Caco-2 (cell line): ENCODE measurements at places on chromosomes 6 and 20.

- no peak for DNase-seq
- no peaks in the 10 kb centered on the region; the same call in 1 of the 2 replicates for H3K36me3 ChIP-seq
- no peaks in the 10 kb centered on the region for H3K27me3 ChIP-seq
Observed at GRCh38 chr6:34386316-34387137, 5.9 kb downstream of the NUDT3 start.

GRCh38 chr20:2858591-2858990 is 14.7 kb upstream of the PTPRA start:
- H3K27me3 ChIP-seq, result no peaks in the 10 kb centered on the region
- no peak overlapping the region for H3K27ac ChIP-seq
- DNase-seq, result no peak
- no peaks in the 10 kb centered on the region for H3K4me1 ChIP-seq
- H3K36me3 ChIP-seq, result no peaks in the 10 kb centered on the region

GRCh38 chr6:70764706-70765105 is 97.0 kb downstream of the SMAP1 start:
- DNase-seq, result no peak
- no peak overlapping the region for H3K27ac ChIP-seq
- H3K36me3 ChIP-seq, result no peaks in the 10 kb centered on the region
- H3K4me3 ChIP-seq, result no peak overlapping the region

- no peaks in the 10 kb centered on the region for H3K36me3 ChIP-seq
- no peak overlapping the region for H3K4me3 ChIP-seq
- no peak overlapping the region for H3K27ac ChIP-seq
Observed at GRCh38 chr20:43096126-43096930, 93.4 kb downstream of the PTPRT start.

- H3K27me3 ChIP-seq, result no peaks in the 10 kb centered on the region
- H3K36me3 ChIP-seq, result peaks cover 18% of the 10 kb centered on the region
- H3K27ac ChIP-seq, result peak overlapping the region; percentile 24
- no peaks in the 10 kb centered on the region for H3K4me1 ChIP-seq
Observed at GRCh38 chr20:45951925-45952834, 17.7 kb downstream of the PCIF1 start.

GRCh38 chr6:85460921-85461797 is 11.3 kb downstream of the NT5E start:
- no peaks in the 10 kb centered on the region for H3K27me3 ChIP-seq
- DNase-seq, result no peak
- no peaks in the 10 kb centered on the region for H3K4me1 ChIP-seq
- no peak overlapping the region for H3K27ac ChIP-seq
- H3K4me3 ChIP-seq, result no peak overlapping the region

DNA sequence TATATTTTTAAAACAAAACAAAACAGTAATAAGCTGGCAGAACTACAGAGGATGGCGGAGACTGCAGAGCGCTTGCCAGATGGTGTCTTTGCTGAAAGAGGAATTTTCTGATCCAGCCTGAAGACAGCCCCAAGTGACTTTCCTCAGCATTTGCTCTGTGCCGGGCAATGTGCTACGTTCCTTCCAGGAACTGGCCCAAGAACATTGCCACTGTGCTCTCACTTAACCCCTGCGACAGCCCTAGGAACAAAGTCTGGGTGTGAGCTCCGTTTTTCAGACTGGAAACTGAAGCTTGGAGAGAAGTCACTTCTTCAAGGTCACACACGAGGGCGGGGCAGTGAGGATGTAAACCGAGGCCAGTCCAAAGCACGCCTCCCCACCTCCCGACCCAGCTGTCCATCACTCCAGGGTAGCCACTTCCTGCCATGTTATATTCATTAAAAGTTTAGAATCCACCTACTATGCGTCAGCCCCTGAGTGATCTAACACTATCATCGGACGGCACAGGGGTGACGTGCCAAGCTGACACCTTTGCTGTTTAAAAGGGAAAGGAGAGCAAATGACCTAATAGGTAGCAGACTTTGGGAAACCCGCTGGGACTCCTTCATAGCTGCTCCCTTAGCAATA is 22.3 kb upstream of the BMP7 start:
- H3K27me3 ChIP-seq, result no peaks in the 10 kb centered on the region
- no peak for DNase-seq
- no peak overlapping the region for H3K4me3 ChIP-seq
- peak overlapping the region; percentile 93 for H3K27ac ChIP-seq
- peaks cover 86% of the 10 kb centered on the region for H3K4me1 ChIP-seq

- H3K27ac ChIP-seq, result no peak overlapping the region
- H3K4me1 ChIP-seq, result peaks cover 56% of the 10 kb centered on the region
- DNase-seq, result peak; percentile 80
- no peak overlapping the region for H3K4me3 ChIP-seq
- no peaks in the 10 kb centered on the region for H3K36me3 ChIP-seq
Observed at GRCh38 chr20:45445805-45446562, 23.6 kb upstream of the WFDC2 start.

GRCh38 chr20:18360635-18361034 is 72.3 kb downstream of the ZNF133 start:
- H3K27ac ChIP-seq, result no peak overlapping the region
- no peaks in the 10 kb centered on the region for H3K4me1 ChIP-seq
- no peaks in the 10 kb centered on the region for H3K27me3 ChIP-seq

DNA sequence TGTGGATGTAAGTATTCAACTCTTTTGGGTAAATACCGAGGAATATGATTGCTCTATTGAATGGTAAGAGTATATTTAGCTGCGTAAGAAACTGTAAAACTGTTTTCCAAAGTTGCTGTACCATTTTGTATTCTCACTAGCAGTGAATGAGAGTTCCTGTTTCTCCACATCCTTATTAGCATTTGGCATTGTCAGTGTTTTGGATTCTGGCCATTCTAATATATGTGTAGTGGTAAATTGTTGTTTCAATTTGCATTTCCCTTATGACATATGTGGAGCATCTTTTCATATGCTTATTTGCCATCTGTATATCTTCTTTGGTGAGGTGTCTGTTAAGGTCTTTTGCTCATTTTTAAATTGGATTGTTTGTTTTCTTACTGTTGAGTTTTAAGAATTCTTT is 29.3 kb upstream of the KAT14 start:
- no peak overlapping the region for H3K4me3 ChIP-seq
- no peak overlapping the region for H3K27ac ChIP-seq
- H3K27me3 ChIP-seq, result no peaks in the 10 kb centered on the region
- H3K36me3 ChIP-seq, result no peaks in the 10 kb centered on the region

DNA sequence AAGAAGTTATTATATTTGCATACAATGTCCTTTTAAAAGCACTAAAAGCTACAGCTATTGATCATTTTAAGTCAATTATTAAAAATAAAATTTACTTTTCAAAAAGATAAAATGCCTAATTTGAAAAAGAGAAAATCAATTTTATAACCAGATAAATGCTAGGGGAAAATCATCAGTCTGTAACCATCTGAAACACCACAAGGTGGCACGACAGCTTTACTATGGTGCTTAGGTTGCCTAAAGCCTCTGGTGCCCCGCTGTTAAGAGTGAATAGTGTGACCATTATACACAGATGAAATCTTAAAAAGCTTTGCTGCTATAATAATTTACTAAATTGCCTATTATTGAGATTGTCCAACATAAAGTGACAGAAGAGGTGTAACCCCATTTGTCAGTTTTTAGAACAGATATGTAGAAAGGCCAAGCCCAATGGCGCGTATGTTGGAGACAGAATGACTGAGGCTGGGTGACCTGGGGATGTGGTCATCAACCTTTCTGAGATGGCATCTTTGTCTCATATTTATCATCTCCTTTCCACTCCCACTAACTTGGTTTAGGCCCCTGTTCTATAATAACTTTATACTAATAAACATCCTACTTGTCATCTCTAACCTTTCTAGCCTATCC is 100.8 kb downstream of the MOXD1 start:
- H3K36me3 ChIP-seq, result no peaks in the 10 kb centered on the region
- no peaks in the 10 kb centered on the region for H3K27me3 ChIP-seq
- no peak overlapping the region for H3K4me3 ChIP-seq
- H3K4me1 ChIP-seq, result no peaks in the 10 kb centered on the region
- DNase-seq, result peak; percentile 49

GRCh38 chr20:62595491-62595890 is 46.8 kb upstream of the SLCO4A1 start:
- H3K27me3 ChIP-seq, result no peaks in the 10 kb centered on the region; the same call in none of the 2 replicates
- peak; percentile 61 for DNase-seq
- H3K36me3 ChIP-seq, result no peaks in the 10 kb centered on the region
- no peak overlapping the region for H3K4me3 ChIP-seq
- no peak overlapping the region for H3K27ac ChIP-seq

DNA sequence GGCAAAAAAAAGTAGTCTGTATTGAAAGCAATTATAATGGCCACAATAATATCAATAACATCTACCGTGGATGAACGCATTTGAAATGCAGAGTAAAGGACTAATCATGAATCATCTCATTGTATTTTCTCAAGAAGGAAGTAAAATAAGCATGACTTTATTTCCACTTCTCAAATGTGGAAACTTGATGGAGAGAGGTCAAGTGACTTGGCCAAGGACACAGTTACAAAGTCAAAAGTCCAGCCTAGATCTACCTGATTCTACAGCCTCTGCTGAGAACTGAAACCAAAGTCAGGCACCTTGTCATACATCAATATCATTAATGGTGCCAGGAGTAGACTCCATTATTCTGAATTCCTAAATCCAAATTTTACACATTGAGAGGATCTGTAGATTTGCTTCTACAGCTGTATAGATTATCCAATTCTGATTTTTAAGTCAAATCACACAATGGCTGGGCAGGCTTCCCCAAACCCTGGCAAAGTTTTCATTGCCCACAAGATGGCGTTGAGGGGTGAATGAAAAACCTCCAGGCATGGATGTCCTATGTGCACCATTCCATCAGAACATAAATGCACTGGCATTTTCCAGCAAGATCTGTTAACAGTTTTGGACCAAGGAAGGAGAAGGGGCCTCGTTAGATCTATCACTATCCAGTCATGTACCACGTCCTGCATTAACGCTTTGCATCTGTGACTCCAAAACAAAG is 423.1 kb downstream of the MAFB start:
- H3K27me3 ChIP-seq, result peaks cover 2% of the 10 kb centered on the region
- H3K36me3 ChIP-seq, result no peaks in the 10 kb centered on the region
- no peak overlapping the region for H3K27ac ChIP-seq
- no peaks in the 10 kb centered on the region for H3K4me1 ChIP-seq
- no peak overlapping the region for H3K4me3 ChIP-seq

- no peak for DNase-seq
- H3K27ac ChIP-seq, result no peak overlapping the region
- no peaks in the 10 kb centered on the region for H3K36me3 ChIP-seq
- H3K4me3 ChIP-seq, result no peak overlapping the region
- no peaks in the 10 kb centered on the region for H3K27me3 ChIP-seq
Observed at GRCh38 chr6:7073821-7074525, 33.8 kb upstream of the RREB1 start.
